NCI-H526 (cell line): ENCODE measurements at places on chromosomes 7 and 10.

- no peak for DNase-seq
Measured at GRCh38 chr7:86846494-86847190, 202.9 kb downstream of the GRM3 start.

GRCh38 chr10:32412499-32412853 lies 33.5 kb upstream of the CCDC7 start:
- DNase-seq: no peak

DNA sequence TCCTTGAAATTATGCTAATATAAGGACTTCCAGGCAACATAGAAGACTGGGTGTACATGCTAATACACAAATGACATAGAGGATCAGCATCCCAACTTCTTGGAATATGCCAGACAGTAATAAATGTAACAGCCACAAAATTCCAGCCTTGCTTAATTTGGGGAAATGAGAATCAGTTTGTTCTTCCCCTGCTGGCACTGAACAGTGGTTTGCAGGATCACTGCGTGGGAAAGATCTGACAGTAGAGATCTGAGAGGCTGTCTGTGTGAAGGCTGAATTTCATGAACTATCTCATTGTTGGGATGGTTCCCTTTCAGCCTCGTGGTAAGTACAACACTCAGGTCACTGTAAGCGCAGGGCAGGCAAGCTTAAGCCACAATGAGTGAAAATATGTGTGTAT lies 1078.0 kb downstream of the LRMDA start:
- no peak for DNase-seq

GRCh38 chr10:103350175-103350516 lies 794 bp downstream of the PCGF6 start:
- DNase-seq: no peak

DNA sequence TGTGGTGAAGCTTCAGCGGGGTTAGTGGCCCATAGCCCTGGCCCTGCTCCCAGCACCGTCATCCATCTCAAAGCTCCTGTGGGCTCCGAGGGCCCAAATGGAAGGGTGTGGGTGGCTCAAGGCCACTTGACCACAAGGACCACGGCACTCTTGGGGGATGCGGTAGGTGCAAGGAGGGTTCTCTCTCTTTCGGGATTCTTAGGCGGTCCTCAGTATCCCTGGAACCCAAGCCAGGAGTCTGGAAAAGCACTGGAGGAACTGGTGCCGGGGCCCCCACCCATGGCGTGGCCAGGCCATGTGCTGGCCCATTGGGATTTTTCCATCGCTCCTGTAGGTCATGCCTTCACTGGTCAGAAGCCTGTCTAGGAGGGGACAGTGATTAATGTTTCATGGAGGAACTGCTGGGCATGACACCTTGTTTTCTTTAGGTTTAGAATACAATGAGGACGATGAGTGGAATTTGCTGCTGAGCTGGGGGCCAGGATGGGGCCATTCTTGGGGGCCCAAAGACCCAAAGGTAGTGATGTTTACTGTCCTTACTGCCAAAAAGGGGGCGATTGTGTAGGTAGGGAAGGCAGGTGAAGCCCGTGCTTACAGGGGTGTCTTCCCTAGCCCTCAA lies 16.7 kb downstream of the AQP1 start:
- no peak for DNase-seq

GRCh38 chr7:19964246-19964645 lies 190.8 kb upstream of the TMEM196 start:
- DNase-seq: no peak

- no peak for DNase-seq
Measured at GRCh38 chr10:121137533-121137932, 286.4 kb downstream of the WDR11 start.

DNA sequence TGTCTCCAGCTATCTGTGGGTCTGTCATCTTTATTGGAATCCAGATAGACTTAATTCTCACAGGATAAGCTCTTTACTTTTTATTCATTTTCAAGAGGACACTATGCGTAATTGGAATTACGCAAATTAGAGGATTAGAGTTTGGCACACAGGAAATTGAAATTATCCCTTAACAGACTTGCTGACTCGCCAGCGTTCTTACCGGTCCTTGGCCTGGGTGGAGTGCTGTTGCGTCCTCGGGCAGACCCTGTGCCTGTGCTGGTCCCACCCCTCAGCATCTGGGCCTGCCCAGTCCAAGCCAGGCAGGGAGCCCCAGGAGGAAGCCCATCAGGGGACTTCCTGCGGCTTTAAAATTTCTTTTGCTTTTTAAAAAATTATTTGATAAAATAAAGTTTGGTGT lies 101.8 kb downstream of the MKI67 start:
- no peak for DNase-seq

GRCh38 chr7:79471699-79472098 lies 18.2 kb upstream of the MAGI2 start:
- no peak for DNase-seq

GRCh38 chr7:129343099-129343700 lies 91.0 kb upstream of the STRIP2 start:
- peak; percentile 72 for DNase-seq

DNA sequence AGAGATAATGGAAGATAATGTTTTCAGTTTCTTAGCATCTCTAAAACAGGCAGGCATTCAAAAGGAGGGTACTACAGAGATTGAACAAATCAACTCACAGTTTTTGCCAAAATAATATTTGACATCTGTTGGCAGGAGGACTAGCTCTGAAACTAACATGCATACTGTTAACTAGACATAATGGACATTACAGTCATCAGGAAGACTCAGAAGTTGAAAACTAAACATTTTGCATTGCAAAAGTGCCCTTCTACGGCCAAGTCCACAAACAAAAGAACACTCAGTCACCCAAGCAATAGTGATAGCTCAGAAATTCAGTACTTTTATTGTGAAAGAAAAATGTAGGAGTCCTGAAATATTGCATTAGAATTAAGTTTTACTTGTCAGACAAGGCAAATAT lies 399.0 kb downstream of the HGF start:
- no peak for DNase-seq

GRCh38 chr10:60650378-60650800 lies 127.9 kb upstream of the CDK1 start:
- DNase-seq: no peak

- DNase-seq: no peak
Measured at GRCh38 chr10:124120410-124121061, 27.1 kb upstream of the CHST15 start.

DNA sequence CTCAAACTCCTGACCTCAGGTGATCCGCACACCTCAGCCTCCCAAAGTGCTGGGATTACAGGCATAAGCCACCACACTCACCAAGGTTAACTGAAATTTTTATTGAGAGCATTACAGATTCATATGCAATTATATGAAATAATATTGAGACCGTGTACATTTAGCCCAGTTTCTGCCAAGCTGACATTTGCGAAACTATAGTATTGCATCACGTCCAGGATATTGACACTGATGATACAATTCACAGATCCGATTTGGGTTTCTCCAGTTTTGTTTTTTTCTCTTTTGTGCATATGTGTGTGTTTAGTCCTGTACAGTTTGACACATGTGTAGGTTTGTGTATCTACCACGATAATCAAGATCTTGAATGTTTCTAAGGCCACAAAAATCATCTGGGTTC lies 627.9 kb upstream of the FOXK1 start:
- DNase-seq: no peak

DNA sequence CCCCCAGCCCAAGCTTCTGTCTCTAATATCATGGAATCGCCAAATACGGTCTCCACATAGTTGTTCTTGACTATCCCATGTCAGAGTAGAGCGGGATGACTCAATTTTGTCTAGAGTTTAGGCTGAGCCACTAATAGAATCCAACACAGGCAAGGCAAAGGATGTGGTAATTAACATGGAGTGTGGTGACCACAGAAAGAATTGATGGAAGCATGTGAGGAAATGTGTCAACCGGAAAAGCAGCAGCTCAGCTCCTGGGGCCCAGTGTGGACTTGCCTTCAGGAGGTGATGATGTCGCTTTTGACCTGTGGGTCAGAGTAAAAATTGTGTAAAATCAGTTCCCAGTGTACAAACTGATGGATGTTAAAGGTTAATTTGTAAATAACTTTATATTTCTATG lies 139.3 kb upstream of the KLF6 start:
- no peak for DNase-seq

DNA sequence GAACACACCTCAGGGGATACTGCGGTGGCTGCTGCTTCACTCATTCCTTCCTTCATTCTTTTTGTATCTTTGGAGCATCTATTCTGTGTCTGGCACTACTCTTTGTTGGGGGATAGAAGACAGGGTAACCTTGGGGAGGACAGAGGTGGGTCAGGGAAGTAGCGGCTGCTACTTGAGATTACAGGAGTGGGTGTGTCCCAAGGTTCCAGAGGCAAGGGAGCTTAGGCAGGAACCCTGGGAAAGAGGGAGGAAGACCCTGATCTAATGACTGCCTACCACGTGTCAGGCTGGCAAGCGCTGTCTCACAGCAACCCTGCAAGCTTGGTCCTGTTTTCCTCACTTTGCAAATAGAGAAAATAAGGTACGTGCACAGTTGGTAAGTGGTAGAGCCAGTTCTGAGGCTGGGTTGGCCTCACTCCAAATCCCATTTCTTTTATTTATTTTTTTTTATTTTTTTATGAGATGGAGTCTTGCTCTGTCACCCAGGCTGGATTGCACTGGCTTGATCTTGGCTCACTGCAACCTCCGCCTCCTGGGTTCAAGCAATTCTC lies 985.9 kb upstream of the ZNF722 start:
- no peak for DNase-seq

- DNase-seq: no peak
Measured at GRCh38 chr10:78802866-78803265, 265.9 kb upstream of the ZMIZ1 start.

GRCh38 chr10:129464251-129464650 lies 2.8 kb upstream of the MGMT start:
- peak; percentile 35 for DNase-seq

DNA sequence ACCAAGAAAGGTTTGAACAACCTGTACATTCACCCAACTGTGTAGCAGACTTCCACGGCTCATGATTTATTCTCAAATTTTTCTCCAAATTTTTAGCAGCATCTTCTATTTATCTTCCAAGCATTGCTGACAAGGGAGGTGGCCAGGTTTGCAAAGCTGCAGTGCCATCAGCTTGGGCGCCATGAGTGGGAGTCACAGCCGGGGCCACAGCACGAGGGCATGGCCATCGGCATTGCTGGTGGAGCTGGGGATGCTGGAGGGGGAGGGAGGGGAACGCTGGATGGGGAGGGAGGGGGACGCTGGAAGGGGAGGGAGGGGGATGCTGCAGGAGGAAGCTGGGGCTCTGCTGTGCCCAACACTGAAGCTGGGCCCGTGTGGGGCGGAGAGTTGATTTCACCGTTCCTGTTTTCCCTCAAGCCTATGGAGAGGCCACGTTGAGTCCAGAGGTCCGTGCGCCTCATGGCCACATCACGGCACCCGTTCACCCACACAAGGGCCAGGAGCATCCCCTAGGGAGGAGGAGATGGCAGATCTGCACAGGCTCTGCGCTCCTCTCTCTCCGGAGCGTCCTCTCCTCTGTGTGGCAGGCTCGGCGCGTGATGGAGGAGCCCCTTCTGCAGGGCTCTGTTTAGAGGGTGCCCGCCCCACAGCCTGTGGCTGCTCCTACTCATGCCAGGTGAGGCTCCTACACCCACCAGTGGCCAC lies 520.2 kb downstream of the DNAJB6 start:
- no peak for DNase-seq

GRCh38 chr7:24725554-24726241 lies 31.6 kb downstream of the GSDME start:
- DNase-seq: no peak
